ENCODE measurements at places on chromosomes 12 and 14. TPM values are rescaled to one million over a fixed set of nuclear protein-coding genes. Genes with fewer than 3 reads are reported as not detected.

DNA sequence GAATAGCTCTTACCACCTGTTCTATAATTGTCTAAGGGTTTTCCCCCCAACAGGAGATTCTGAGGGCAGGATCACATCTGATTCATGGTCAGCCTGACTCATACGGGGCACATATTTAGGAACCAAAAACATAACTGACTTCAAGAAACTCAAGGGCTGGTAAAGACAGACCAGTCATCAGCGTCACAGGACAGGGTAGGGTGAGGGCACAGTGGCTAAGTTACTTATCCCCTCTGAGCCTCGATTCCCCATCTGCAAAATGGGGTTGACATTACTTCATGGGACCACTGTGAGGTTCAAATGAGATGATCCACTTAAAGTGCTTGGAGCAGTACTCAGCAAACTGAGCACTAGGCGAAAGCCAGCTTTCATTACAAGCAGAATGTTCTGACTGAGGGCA lies 606 bp downstream of the CINP start:
- DNase-seq, result no peak
- H3K27ac ChIP-seq, result no peak overlapping the region
- H3K27me3 ChIP-seq, result no peaks in the 10 kb centered on the region
- peaks cover 5% of the 10 kb centered on the region for H3K4me1 ChIP-seq
- H3K4me3 ChIP-seq, result peak overlapping the region; percentile 99

PLEKHG7 gene
- total RNA-seq, result not detected

LUM gene
- total RNA-seq, result 0.69 TPM

IL31 gene
- not detected for total RNA-seq

CPM gene
- 0.70 TPM for total RNA-seq

Data from endodermal cell (in vitro differentiated cells).